Lower leg skin (tissue), 4 donors: ENCODE measurements at places on chromosomes 16 and 17.

DNA sequence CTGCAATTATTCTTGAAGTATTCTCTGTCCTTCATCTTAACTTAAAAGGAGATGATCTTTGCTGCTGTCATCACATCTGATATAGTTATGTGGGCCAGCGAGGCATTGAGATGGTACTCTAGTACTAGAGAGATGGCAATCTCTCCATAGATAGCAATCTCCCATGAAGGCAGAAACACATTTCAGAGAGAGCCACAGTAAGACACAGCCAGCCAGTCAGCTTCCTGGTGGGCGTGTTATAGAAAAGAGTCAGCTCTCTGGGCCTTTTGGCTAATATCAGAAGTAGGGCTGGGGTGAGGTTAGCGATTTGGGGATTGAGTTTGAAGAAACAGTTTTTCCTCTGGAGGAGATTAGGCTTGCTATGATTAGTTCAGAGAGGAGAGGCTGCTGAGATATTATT lies 22.6 kb upstream of the EFCAB13 start:
- DNase-seq: no peak

- no peak for DNase-seq
Measured at GRCh38 chr17:4362141-4362540, 4.3 kb downstream of the UBE2G1 start.

DNA sequence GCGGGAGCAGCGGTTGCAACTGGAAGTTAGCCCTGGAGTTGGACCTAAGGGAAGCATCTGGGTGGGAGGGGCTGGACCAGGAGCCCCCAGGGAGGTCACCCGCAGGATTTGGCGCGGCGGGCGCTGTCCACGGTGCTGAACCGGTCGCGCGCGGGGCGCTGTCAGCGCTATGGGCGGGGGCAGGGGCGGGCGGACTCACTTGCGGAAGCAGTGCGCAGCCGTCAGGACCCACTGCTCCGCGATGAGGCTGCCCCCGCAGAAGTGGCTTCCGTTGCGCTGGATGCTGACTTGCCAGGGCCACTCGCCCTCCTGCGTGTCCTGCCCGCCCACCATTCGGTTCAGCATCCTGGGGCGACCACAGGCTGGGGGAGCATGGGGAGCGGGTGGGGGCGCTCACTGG lies 4.5 kb downstream of the PRSS27 start:
- DNase-seq: no peak

DNA sequence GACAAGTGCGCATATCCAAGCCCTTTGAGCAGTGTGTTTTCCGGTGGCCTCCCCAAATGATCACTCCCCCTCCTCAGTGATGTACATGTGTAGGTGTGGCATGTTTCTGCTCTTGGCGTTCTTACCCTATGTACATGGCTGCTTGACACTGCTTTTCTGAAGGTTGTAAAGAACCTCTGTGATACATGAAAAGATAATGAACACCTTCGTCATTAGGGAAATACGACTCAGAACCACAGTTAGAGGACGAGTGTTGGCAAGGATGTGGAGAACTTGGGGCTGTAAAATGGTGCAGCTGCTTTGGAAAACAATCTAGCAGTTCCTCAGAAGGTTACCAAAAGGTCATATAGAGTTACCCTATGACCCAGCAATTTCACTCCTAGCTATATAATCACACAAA lies 28.6 kb downstream of the CEP95 start:
- no peak for DNase-seq

- no peak for DNase-seq
Measured at GRCh38 chr17:46984892-46985291, 5.8 kb upstream of the RPRML start.

GRCh38 chr17:82118168-82118814 lies 20.3 kb upstream of the FASN start:
- no peak for DNase-seq

- DNase-seq: no peak
Measured at GRCh38 chr17:56881685-56882295, 32.1 kb downstream of the TRIM25 start.

GRCh38 chr16:79316004-79316458 lies 284.5 kb downstream of the MAF start:
- no peak for DNase-seq

GRCh38 chr17:49227436-49228261 lies 2.9 kb downstream of the PHOSPHO1 start:
- DNase-seq: peak; percentile 95

- DNase-seq: no peak
Measured at GRCh38 chr16:69077251-69077650, 28.2 kb upstream of the HAS3 start.

DNA sequence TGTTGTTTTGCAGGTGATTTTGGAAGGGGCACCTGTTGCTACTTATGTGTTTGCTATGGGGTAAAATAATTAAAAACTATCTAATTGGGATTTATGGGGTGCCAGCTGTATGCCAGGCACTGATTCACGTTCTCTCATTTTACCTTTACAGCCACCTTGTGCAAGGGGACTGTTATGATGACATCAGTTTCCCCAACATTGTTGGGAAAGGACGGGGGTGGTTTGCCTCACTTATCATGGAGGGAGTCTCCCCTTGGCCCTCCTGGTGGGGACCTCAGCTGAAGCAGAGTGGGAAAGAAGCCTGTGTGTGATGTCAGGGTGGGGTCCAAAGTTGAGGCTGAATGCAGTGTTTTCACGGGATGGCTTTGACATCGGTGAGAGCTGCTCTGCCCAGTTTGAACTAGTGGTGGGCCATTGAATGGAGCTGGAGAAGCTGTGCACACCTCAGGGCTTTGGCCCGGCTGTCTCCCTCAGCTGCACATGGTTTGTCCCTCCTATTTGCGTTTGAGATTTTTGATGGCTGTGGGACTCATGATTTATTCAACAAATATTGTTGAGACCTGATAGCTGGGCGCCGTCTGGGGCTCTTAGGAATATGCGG lies 36.1 kb downstream of the CMIP start:
- no peak for DNase-seq

DNA sequence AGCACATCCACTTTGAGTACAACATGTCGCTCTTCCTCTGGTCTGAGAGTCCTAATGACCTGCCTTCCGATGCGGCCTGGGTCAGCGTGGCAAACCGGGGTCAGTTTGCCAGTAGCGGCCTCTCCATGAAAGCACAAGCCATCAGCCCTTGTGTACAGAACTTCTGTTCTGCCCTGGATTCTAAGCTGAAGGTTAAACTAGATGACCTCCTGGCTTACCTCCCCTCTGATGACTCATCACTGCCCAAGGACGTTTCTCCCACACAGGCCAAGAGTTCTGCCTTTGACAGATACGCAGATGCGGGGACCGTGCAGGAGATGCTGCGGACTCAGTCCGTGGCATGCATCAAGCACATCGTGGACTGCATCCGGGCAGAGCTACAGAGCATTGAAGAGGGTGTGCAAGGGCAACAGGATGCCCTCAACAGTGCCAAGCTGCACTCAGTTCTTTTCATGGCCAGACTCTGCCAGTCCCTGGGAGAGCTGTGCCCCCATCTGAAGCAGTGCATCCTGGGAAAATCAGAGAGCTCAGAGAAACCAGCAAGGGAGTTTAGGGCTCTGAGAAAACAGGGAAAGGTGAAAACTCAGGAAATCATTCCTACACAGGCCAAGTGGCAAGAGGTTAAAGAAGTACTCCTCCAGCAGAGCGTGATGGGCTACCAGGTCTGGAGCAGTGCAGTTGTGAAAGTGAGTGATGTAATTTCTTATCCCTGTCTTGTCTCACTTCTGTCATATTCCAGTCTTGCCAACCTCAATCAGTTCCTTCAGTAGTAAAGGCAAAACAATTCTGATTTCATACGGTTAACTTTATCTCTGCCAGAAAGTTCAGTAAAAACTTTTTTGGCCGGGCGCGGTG lies 8.6 kb downstream of the COG1 start:
- DNase-seq: no peak

GRCh38 chr16:23729503-23730424 lies 16.7 kb upstream of the ERN2 start:
- peak; percentile 48 for DNase-seq

GRCh38 chr17:78884148-78884825 lies 18.7 kb downstream of the CEP295NL start:
- no peak for DNase-seq

DNA sequence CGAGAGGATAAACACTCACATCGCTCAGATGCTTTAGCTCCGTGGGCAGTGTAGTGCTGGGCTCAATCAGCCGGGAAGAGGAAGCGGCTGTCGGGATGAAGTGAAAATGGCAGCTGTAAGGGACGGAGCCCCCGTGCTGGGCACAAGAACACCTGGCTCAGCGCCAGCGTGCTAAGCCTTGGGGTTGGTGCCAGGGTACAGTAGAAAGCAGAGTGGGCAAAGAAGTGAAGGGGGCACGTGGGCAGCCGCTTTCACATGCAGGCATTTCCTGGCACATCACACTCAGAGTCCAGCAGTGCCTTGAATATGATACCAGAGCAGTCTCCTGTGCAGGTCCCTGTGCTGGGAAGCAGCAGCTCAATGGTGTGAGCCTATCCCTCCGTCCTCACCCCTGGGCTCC lies 51.1 kb upstream of the FOXF1 start:
- DNase-seq: no peak

- DNase-seq: no peak
Measured at GRCh38 chr16:89531821-89532526, 23.8 kb downstream of the SPG7 start.

DNA sequence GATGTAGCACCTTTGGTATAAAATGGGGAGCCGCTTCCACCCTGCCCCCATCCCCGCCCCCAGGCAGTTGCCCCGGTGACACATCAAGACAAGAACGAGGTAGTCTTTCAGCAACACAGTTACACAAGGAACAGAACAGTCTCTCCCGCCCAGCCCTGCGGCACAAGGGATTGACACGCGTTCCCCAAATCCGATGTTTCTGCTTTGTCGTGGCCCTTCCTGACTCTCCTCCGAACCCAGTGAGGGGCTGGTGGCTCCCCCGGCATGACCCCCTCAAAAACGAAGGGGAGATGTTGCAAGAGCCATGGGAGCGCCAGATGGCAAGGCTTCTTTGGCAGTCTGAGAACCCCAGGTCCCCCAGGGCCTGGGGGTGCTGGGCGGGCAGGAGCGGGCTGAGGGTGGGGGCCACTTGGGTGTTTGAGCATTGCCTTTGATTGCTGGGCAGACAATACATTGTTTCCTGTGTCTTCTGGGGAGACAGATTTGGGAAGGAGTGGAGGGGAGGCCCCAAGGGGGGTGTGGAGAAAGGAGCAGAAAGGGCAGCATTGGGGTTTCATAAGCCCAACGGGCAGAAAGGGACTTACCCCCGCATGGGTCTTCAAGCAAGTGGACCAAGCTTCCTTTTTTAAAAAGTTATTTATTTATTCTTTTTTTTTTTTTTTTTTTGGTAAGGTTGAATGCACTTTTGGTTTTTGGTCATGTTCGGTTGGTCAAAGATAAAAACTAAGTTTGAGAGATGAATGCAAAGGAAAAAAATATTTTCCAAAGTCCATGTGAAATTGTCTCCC lies 16.6 kb downstream of the COL1A1 start:
- peak; percentile 96 for DNase-seq

- no peak for DNase-seq
Measured at GRCh38 chr17:41614098-41614497, 1.5 kb upstream of the KRT16 start.

GRCh38 chr17:7352910-7353635 lies 1.1 kb downstream of the KCTD11 start:
- DNase-seq: no peak
